ENCODE measurements at places on chromosomes 1 and 21.

GRCh38 chr1:78619446-78619802 lies 824 bp upstream of the IFI44L start:
- peak overlapping the region; percentile 73 for H3K27ac ChIP-seq
- H3K27me3 ChIP-seq: no peaks in the 10 kb centered on the region
- no peaks in the 10 kb centered on the region for H3K36me3 ChIP-seq
- peaks cover 20% of the 10 kb centered on the region for H3K4me1 ChIP-seq
- H3K4me3 ChIP-seq: peak overlapping the region; percentile 41

GRCh38 chr1:76230842-76231281 lies 156.3 kb downstream of the ST6GALNAC3 start:
- no peaks in the 10 kb centered on the region for H3K4me1 ChIP-seq
- H3K4me3 ChIP-seq: no peak overlapping the region
- no peak overlapping the region for H3K27ac ChIP-seq
- no peak for DNase-seq

DNA sequence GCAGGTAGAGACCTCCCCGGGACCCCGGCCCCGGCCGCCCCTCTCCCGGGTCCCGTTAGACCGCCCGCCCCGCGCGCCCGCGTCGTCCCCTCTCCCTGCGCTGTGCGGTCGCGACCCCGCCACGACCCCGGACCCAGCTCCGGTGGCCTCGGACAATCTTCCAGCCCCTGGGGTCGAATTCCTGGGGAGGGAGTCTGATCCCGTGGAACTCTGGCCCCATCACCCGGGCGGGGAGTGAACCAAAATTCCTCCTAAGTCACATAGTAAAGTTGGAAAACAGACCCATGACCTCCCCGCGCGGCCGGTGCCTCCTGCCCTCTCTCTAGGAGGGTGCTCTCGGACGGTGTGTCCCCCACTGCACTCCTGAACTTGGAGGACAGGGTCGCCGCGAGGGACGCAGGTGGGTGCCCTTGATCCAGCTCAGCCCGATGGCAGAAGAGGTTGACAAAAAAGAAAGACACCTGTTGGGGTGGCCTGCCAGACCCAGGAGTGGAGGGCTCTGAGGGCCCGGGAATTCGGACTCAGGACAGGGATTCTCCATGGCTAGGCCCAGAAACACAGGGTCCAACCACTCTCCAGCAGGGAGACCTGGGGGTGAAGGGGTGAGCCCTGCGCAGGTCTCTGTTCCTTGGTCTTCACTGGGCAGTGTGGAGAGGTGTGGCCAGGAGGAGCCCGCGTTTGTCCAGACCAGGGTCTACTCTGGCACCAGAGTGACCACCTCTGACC lies 451 bp downstream of the ADAMTSL4 start:
- H3K36me3 ChIP-seq: peaks cover 4% of the 10 kb centered on the region
- peak overlapping the region; percentile 69 for H3K4me3 ChIP-seq
- H3K27ac ChIP-seq: peak overlapping the region; percentile 88
- peaks cover 57% of the 10 kb centered on the region for H3K4me1 ChIP-seq
- no peak for DNase-seq

DNA sequence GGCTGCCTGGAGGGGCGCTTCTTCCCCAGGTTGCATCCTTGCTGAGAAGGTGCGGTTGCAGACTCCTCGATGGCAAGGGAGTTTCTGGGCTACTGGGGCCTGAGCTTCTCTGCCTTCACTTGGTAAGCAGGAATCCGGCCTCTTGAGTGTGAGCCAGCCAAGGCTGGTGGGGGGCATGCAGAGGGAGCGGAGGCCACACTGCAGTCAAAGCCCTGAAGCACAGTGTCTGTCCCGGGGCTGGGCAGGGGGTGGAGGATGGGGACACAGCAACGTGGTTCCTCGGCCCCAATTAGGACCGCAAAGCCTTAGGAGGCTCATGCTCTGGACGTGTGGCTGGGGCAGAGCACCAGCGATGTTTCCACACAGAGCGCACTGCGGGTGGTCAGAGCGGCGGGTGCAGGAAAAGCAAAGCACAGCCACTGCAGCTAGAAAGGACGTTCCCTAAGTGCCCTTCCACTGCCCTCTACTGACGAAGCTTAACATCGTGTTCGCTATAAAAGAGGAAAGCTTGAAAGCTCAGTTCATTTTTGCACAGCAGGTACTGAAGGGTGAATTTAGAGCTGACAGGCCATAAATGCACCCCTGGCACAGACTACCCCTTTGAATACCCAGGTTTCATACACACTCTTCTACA lies 60.7 kb upstream of the COG2 start:
- peaks cover 4% of the 10 kb centered on the region for H3K27me3 ChIP-seq
- DNase-seq: no peak
- no peak overlapping the region for H3K27ac ChIP-seq
- no peak overlapping the region for H3K4me3 ChIP-seq
- H3K4me1 ChIP-seq: no peaks in the 10 kb centered on the region

- H3K36me3 ChIP-seq: no peaks in the 10 kb centered on the region
- no peak overlapping the region for H3K4me3 ChIP-seq
- H3K27ac ChIP-seq: no peak overlapping the region
- H3K27me3 ChIP-seq: no peaks in the 10 kb centered on the region
- H3K4me1 ChIP-seq: no peaks in the 10 kb centered on the region
These were observed 212.9 kb downstream of the KCNH1 start for GRCh38 chr1:210920716-210921694.

- no peak overlapping the region for H3K4me3 ChIP-seq
- no peak for DNase-seq
These were observed 1233.7 kb downstream of the PLA2G4A start for GRCh38 chr1:188062456-188062855.

DNA sequence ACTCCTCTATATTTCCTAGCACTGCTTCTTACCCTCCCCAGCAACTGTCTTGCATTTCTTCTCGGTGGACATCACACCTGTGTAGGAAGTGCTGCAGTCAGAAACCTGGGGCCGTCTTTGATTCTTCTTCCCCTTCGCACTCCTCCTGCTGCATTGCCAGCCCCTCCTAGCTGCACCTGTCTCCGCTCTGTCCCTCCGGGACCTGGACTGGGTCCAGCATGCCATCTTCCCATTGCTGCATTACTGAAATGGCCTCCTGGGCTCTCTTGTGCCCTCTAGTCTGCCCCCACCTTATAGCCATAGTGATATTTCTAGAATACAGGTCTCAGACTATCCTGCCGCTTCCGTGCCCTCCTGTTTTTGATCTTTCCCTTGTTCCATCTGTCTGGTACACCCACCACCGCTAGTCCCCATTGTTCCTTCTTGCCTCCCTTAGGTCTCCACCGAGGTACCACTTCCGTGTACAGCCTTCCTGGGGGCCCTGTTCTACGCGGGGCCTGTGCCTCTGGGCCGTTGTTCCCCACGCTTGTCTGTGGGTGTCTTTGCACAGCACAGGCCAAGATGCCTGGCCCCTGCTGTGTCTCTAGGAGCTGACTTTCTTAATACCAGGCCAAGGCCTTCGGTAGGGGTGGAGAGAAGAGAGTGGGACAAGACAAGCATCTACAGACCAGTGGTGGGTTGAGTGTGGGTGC lies 107.6 kb downstream of the GALNT2 start:
- H3K36me3 ChIP-seq: peaks cover 7% of the 10 kb centered on the region
- no peak overlapping the region for H3K27ac ChIP-seq
- no peak overlapping the region for H3K4me3 ChIP-seq
- H3K27me3 ChIP-seq: no peaks in the 10 kb centered on the region
- peaks cover 4% of the 10 kb centered on the region for H3K4me1 ChIP-seq

GRCh38 chr1:3410142-3410925 lies 44.1 kb upstream of the ARHGEF16 start:
- peaks cover 69% of the 10 kb centered on the region for H3K27me3 ChIP-seq
- DNase-seq: no peak
- H3K27ac ChIP-seq: no peak overlapping the region
- H3K4me1 ChIP-seq: peaks cover 5% of the 10 kb centered on the region
- H3K4me3 ChIP-seq: no peak overlapping the region

- H3K27ac ChIP-seq: peak overlapping the region; percentile 78
- DNase-seq: peak; percentile 77
- H3K4me3 ChIP-seq: no peak overlapping the region
- no peaks in the 10 kb centered on the region for H3K27me3 ChIP-seq
These were observed 20.2 kb downstream of the DHRS3 start for GRCh38 chr1:12597792-12598191.

DNA sequence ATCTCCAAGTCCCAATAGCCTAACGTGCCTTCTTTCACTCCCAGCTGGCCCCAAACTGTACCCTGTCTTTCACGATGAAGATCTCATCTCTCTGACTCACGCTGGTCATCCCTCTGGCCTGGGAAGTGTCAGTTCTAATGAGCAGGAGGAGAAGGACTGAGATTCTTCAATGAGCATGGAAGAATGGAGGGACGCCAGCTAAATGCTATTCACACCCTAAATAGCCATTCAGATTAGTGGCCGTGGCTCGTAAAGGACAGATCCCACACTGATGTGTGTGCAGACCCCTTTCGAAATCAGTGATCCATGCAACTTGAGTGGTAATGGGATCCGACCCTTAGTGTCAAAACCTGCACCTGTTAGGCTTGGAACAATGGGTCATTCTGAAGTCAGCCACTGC lies 75.9 kb upstream of the SMYD2 start:
- H3K36me3 ChIP-seq: no peaks in the 10 kb centered on the region
- no peak for DNase-seq
- H3K27ac ChIP-seq: no peak overlapping the region
